GM13976 (cell line): ENCODE measurements at places on chromosomes 6 and 20.

DNA sequence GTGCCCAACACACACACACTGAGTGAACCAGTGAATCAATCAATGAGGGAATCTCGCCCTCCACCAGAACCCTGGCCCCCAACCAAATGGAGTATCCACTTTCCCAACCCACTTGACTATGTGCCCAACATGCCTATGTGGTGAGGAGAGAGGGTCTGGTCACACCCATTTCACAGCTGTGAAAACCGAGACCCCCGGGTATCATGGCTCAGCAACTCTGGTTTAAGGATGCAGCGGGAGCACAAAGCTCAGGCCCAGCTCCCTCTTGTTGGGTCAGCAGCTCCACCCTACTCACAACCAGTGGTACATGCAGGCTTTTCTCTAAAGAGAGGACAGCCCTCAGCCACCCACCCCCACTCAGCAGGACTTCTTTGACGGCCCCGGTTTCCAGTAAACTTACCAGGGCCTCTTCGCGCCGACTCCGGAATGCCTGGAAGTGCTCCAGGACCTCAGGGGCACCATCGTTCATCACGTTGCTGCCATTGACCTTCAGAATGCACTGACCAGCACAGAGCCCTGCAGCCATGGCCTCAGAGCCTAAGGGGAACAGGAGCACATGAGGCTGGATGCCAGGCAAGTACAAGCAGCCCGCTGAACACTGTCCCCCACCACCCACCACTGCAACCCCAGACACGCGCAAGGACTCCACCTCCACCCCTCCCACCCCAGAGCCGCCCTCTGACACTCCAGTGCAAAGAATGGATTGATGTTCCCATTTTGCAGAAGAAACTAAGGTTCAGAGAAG is 174.7 kb downstream of the PREX1 start:
- no peak for DNase-seq

GRCh38 chr6:7045746-7046145 is 62.0 kb upstream of the RREB1 start:
- DNase-seq: no peak

DNA sequence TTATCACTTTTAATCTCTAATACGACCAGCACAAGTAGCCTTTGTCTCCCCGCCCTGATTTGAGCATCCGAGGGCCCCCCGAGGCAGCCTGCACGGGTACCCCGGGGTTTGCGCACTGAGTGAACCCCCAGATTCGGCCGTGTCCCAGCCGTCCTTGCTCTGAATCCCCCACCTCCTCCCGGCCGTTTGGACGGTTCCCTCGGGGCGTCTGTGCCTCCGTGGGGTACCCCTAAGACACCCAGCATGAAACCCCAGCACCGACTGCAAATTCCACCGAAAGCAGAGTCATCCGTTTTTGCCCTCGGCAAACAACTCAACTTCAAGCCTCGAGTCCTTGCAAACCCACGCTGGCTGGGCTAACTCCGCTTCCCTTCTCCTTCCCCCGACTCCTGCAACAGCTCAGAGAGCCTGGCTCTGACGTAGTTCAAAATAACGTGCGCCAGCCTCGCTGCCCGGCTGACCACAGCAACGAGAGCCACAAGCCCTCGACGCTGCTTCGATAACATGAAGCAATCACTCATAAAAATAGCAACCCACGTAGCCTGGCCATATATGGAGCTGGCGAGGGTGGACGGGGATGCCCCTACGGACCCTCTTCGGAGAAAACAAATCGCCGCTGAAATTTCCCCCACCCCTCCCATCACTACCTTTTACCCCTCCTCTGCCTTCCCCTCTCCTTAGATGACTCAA is 764 bp upstream of the SNAP25 start:
- DNase-seq: peak; percentile 37

GRCh38 chr6:109979033-109979921 is 1.2 kb downstream of the GPR6 start:
- no peak for DNase-seq

DNA sequence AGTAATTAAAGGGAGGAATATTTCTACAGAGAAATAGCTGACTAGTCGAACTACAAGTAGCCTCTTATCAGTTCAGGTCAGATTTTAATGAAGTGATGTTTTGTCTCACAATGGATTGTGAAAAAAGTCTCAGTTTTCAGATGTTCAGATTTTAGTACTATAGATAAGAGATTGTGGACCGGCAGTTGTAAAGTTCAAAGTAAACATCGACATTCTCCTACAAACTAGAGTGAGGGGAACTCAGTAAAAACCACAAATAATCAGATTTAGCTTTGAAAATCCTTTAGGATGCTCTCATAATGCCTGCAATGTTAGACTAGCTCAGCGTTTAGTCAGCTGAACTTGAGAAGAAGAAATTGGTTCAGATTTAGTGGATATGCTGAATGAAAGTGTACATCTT is 39.9 kb downstream of the RCAN2 start:
- DNase-seq: no peak

- no peak for DNase-seq
Measured at GRCh38 chr20:25745100-25745499, 48.4 kb upstream of the ZNF337 start.

DNA sequence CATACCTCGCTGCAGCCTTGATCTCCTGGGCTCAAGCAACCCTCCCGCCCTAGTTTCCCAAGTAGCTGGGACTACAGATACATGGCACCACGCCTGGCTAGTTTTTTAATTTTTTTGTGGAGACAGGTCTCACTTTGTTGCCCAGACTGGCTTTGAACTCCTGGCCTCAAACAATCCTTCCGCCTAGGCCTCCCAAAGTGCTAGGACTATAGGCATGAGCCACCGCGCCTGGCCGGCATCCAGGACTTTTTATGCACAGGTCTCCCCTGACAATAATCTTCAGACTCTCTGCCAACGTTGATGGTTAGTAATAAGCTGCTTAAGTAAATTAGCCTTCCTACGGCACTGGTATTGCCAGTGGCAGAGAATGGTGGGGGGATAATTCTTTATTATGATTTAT is 110.5 kb upstream of the MTHFD1L start:
- no peak for DNase-seq

DNA sequence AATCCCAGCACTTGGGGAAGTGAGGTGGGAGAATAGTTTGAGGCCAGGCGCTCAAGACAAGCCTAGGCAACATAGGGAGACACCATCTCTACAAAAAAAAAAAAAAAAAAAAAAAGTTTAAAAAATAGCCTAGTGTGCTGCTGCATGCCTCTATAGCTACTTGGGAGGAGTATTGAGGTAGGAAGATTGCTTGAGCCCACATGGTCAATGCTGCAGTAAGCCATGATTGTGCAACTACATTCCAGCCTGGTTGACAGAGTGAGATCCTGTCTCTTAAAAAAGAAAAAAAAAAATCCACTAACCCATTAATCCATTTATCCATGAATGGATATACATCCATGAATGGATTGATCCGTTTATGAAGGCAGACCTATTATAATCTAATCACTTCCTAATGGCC is 1064.6 kb upstream of the EYS start:
- no peak for DNase-seq

- no peak for DNase-seq
Measured at GRCh38 chr6:44868910-44869309, 459.2 kb upstream of the RUNX2 start.

DNA sequence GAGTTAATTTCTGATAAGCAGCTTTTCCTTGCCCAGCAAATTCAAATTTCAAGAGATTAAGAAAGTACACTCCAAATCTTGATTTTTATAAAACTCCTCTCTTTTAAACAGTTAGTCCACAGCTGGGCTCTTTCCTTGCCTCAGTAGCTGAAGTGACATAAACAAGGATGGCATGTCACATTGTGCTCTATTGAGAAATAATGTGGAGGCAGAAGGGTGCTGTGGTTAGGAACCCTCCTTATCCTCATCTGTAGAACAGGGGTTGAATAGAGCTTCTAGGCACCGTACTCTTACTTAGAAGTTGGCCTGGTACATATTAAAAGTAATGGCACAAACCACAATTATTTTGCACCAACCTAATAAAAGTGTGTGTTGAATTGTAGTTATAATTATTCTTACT is 70.3 kb downstream of the RSPO3 start:
- no peak for DNase-seq

- DNase-seq: no peak
Measured at GRCh38 chr20:32332614-32333013, 25.5 kb upstream of the ASXL1 start.

DNA sequence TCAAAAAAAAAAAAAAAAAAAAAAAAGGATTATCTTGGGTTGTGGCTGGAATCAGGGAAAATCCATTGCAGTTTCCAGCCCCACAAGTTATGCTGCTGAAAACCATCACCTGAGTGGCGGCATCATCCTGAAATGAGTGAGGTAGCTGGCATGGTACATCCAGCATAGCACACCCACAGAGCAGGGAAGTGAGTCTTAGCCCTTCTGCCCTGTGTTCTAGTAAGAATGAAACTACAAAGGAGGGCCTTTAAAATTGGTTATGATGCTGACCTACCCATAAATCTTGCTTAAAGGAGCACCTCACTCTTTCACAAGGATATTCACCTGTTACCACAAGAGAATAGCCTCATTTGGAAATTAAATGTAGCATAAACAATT is 119.2 kb downstream of the NFATC2 start:
- DNase-seq: no peak

GRCh38 chr6:28657769-28658465 is 132.2 kb downstream of the GPX5 start:
- DNase-seq: peak; percentile 59

GRCh38 chr6:43308101-43308989 is at the start of gene CRIP3:
TSS of gene CRIP3 (minus strand) at chr6:43308826. CDS start at chr6:43308792, 34 bp downstream.
- peak; percentile 63 for DNase-seq

DNA sequence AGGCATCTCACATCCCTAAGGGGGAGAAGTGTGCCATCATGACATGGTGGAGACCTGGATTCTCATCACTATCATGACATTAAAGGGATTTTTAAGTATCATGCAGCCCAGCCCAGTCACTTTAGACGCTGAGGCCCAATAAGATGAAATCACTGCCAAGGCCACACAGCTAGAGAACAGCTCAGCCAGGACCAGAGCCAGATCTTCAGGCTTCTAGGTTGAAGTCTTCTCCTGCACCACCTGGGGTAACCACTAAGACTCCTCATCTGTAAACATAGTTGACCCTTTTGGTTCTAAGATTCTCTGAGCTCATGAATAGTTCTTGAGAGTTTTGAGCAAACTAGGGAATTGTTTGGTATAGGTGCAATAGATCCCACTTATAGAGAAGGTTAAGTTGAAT is 125.1 kb downstream of the TCP11 start:
- no peak for DNase-seq

GRCh38 chr20:4867051-4867450 is 134.3 kb downstream of the SLC23A2 start:
- DNase-seq: no peak

- no peak for DNase-seq
Measured at GRCh38 chr6:23445157-23445710, 680.8 kb upstream of the NRSN1 start.

GRCh38 chr20:11978496-11978895 is 60.8 kb downstream of the BTBD3 start:
- no peak for DNase-seq

GRCh38 chr6:107816818-107817217 is 7.3 kb downstream of the SCML4 start:
- no peak for DNase-seq

- no peak for DNase-seq
Measured at GRCh38 chr6:5540370-5540769, 279.1 kb downstream of the FARS2 start.

GRCh38 chr6:73732845-73733675 is 37.1 kb downstream of the CD109 start:
- peak; percentile 55 for DNase-seq

DNA sequence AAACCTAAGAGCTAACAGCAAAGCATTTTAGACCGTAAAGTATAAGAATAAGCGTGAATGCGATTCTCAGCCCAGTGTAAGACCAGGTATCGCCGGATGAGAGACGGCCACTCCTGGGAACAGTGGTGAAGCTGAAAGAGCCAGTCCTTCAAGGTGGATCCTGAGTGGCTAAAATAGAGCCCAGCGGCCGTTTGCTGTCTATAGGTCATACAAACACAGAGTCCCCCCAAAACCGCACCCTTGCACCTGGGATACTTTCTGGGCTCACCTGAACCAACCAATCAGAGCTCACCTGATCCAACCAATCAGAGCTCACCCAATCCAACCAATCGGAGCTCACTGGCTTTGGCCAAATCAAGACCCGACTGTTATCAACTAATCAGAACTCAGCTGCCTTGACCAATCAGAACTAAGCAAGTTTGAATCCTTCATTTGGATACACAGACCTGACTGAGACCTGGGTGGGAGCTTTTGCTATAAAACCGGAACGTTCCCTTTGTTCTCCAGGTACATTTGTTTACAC is 248.2 kb downstream of the DLL1 start:
- DNase-seq: no peak

GRCh38 chr6:63347599-63347998 is 27.8 kb upstream of the LGSN start:
- DNase-seq: no peak

DNA sequence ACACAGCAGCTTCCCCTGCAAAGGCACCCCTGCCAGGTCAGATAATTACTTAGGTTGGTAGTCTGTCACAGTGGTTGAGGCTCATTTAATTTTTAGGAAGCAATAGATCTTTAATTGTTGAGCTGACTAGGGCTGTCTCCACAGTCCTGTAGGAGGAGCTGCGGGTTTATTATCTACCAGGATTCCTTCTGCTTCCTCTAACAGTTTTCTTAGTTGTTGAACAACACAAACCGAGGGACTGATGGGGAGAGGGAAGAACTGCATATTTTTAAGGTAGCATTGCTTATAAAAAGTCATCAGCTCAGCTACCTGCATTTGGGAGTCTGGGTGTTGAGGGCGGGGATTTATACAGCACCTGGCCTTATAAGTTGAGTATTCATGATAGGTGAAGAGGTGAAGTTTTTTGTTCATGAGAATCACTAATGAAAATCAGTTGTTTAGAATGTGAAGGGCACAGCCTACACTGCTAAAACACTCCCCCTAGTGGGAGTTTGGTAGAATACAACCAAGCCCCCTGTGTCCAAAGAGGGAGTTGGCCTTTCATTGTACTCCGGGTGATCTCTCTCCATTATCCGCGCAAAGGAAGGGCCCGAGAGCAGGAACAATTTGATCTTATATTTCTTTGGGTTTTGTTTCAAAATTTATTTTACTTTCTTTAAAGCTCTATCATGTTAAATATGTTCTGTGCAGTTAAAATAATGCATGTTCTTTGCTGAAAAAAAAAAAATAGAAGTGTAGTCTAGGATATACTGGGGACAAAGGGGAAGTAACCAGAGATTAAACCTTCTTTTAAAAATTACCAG is 69.6 kb downstream of the SSR1 start:
- DNase-seq: peak; percentile 77

- DNase-seq: no peak
Measured at GRCh38 chr20:38579219-38579910, 1.6 kb upstream of the ADIG start.

- no peak for DNase-seq
Measured at GRCh38 chr6:113853252-113853651, 3.9 kb upstream of the MARCKS start.

DNA sequence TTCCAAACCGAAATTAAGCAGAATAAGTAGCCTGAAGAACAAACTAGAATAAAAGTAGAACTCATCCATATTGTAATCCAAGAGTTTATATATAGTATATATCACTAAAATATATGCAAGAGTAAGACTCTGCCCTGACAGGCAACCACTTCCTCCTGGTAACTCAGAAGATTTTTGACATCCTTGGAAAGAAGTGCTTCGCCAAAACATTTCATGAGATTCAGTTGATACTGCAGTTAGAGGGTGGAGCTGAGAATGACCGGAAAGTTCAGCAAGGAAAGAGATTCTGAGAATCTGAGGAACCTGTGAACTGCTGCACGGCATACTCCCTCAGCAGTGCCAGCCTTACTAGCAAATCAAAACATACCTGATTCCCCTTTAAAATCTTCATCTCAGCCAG is 79.6 kb downstream of the CDK19 start:
- no peak for DNase-seq

GRCh38 chr6:38774929-38775707 is 60.0 kb downstream of the DNAH8 start:
- no peak for DNase-seq
